ENCODE measurements at places on chromosomes 16 and 17.

- DNase-seq: no peak
Measured at GRCh38 chr17:63232565-63233310, 213.4 kb downstream of the CYB561 start.

GRCh38 chr17:57624386-57624785 lies 120.7 kb downstream of the CCDC182 start:
- no peak for DNase-seq

DNA sequence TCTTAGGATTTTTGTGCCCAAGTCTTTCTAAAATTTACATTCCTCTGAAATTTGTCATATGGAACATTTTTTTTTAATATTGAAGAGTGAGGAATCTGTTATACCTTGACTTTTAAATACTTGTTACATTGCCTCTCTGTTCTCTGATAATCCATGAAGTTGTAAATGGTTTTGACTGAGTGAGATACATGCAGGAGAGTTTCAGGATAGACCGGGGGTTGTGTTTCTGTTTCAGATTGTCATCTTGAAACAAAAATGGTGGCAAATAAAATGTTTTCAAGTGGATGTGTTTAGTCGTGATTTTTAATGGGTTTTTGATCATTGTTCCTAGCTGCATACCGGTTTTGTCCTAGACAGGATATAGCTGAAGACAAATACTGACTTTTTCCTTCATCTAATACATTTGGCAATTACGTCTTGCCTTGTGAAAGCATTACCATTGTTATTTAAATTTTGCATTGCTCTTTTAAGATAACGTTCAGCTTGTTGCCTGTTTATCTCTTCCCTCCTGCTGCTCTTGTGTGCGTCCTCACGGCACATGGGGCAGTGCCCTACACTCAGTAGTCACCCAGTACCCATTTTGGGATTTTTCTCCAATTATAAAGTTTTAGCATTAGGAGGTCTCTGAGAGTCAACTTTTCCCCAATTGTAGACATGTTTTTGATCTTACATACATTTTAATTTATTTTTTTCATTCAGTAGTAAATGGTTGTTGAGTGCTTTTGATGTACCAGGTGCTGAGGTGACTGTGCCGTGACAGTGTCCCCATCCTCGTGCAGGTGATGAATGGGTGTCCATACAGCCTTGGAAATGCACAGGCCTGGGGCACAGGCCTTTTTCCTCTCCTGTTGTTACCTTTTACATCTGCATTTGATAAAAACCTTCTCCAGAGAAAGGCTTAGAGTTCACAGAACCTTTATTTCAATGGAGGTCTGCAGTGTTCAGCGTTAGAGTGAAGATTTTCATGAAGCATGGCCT lies 169.9 kb downstream of the MSI2 start:
- DNase-seq: no peak

DNA sequence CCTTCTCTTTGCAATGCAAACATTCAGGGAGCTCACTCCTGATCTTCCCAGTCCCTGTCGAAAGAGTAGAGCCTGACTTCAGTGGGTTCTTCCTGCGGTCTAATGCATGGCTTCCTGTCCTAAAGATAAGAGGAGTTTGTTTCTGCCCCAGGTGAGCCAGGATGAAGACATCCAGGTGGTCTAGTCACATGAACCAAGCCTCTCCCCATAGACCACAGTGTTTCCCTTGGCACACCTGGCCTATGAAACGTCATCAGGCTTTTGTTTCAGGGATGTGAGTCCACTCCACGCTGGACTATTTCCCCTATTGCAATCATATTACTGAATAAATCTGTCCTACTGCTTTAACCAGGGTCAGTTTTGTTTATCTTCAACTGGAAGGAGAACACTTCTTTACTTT lies 21.1 kb downstream of the CES1 start:
- no peak for DNase-seq

- no peak for DNase-seq
Measured at GRCh38 chr17:71639865-71640264, 481.0 kb upstream of the SOX9 start.

- no peak for DNase-seq
Measured at GRCh38 chr17:27544350-27545131, 86.4 kb upstream of the LGALS9 start.

DNA sequence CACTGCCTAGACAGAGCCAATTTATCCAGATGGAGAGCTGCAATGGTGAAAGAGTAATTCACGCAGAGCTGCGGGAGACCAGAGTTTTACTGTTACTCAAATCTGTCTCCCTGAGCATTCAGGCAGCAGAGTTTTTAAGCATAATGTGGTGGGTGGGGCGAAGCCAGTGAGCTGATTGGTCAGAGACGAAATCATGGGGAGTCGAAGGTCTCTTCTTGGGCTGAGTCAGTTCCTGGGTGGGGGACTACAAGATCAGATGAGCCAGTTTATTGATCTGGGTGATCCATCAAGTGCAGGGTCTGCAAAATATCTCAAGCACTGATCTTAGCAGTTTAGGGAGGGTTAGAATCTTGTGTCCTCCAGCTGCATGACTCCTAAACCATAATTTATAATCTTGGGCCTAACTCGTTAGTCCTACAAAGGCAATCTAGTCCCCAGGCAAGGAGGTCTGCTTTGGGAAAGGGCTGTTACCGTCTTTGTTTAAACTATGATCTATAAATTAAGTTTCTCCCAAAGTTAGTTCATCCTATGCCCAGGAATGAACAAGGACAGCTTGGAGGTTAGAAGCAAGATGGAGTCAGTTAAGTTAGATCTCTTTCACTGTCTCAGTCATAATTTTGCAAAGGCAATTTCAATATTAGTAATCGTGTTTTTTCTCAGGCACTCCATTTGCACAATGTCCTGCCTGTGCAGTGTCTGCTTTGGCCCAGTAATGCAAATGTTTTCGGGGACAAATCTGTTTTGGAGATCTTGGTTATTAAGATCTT lies 27.0 kb downstream of the PIGL start:
- DNase-seq: no peak

DNA sequence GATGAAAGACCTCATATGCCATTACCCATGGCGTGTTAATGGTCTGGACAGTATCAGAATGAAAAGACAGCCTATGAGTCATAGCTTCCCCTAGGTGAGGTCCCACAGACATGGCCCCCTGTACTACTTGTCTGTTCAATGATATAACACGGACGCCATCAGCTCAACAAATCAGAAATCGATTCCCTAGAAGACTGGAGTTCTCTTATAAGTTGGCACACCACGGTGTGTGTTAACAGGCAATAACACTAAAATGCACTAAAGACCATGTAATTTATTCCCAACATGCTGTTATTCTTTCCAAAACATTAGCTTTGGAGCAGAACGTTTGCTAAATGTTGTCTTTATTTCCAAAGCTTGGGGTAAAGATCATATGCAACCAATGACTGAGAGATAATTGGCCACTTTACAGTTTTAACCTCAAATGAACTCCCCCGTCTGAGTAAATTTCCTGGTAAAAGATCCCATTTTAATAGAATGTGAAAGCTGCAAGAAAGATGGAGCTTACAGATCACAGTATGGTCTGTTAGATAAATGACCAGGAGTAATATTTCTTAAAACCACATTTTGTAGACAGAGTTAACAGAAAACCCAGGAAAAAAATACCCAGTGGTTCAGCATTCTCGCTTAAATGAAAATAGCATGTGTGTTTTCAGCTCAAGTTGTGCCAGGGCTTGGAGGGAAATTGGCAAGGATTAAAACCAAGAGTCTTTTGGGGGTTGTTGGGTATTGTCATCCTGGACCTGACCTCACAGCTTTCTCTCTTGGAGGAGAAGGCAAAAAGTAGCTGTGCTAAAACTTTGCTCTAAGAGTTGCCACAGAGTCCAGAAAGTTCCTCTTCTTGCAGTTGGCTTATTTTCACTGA lies 65.9 kb downstream of the PCTP start:
- peak; percentile 20 for DNase-seq

GRCh38 chr16:11233727-11234376 lies 22.2 kb downstream of the SOCS1 start:
- DNase-seq: no peak

DNA sequence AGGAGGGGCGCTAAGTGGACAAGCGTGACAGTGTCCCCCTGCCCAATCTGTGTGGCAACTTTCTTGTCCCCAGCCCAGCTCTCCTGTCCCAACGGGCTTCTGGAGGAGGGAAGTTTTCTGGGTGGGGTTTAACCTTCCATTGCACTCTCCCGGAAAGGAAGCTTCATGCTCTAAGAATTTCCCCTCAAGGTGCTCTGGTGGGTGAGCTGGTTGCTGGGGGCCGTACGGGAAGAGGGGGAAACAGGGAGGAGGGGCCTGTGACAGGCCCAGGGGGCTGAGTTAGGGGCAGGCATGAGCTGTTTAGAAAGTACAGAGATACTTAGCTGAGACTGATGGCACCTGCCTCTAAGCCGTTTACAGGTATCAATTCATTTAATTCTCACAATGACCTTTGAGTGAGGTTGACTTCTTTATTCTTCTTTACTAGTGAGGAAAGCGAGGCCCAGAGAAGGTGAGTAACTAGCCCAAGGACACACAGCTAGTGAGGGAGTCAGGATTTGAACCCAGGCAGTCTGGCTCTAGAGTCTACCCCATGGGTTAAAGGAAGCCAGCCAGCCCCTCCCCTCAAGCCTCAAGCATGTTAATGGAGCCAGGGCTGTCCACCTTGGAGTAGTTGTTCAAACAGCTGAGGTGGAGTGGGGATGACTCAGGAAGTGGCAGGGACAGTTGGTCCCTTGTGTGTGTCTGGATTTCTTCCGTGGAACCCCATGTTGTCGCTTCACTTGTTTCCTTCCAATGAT lies 18.9 kb downstream of the ADGRG1 start:
- DNase-seq: peak; percentile 65

DNA sequence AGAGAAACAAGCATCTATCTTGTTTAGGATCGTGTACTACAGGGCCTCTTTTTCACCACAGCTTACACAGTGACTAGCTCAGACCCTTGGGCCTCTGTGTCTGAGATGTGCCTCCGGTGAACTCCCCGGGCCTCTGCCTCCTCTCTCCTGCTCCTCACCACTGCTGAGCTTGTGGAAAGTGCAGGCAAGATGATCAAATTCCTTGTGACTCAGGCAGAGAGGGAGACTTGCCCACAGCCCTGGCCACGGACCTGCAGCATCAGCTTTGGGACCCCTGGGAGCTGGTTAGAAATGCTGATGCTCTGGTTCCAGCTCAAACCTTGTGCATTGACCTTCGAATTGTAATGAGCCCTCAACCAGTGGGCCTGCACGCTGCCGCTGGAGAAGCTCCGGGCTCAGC lies 79.8 kb downstream of the ZDHHC7 start:
- no peak for DNase-seq

DNA sequence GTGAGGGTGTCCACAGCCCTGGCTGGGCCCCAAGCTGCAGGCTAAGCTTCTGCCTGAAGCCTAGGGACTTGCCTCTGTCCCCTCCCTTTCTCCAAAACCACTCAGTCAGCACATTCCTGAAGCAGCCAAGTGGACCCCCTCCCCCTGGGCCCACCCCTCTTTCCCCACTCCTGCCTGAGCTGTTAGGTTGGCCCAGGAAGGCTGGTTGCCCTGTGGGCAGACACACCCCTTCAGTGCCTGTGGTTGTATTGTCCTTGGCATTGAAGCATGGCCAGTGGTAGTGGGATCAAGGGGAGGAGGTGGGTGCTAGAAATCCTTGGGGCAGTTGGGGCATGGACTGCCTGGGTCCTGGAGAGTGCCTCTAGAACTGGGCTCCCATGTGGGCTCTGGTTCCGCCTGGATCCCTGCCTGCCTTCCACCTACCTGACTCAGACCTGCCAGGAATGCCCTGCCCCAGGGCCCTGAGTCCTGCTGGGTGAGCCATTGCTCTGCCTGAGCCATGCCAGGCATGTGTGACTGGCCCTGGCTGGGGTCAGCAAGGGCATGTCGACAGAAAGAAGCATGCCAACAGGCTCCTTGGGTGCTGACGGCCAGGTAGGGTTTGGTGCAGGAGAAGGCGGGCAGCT lies 2.1 kb downstream of the TRAF4 start:
- DNase-seq: no peak

- DNase-seq: peak; percentile 96
Measured at GRCh38 chr16:87963400-87963799, 12.2 kb downstream of the BANP start.

- DNase-seq: no peak
Measured at GRCh38 chr17:3738562-3739295, 15.0 kb downstream of the HASPIN start.

- DNase-seq: no peak
Measured at GRCh38 chr17:74094651-74095050, 108.8 kb upstream of the RPL38 start.

- no peak for DNase-seq
Measured at GRCh38 chr17:79503126-79503839, 107.6 kb downstream of the RBFOX3 start.

- no peak for DNase-seq
Measured at GRCh38 chr16:77874347-77874746, 86.0 kb downstream of the VAT1L start.

Measured in dermis blood vessel endothelial cell (primary cell).